ENCODE measurements at places on chromosomes 6 and 20. TPM values are rescaled to one million over a fixed set of nuclear protein-coding genes. Genes with fewer than 3 reads are reported as not detected.
A peak's percentile ranks its signal among the peaks of the same experiment; 100 is the strongest.

The TNNC2 gene
- 0.34 TPM for total RNA-seq

The FAM83B gene
- not detected for total RNA-seq

The DAAM2 gene
- total RNA-seq = 109 TPM

DNA sequence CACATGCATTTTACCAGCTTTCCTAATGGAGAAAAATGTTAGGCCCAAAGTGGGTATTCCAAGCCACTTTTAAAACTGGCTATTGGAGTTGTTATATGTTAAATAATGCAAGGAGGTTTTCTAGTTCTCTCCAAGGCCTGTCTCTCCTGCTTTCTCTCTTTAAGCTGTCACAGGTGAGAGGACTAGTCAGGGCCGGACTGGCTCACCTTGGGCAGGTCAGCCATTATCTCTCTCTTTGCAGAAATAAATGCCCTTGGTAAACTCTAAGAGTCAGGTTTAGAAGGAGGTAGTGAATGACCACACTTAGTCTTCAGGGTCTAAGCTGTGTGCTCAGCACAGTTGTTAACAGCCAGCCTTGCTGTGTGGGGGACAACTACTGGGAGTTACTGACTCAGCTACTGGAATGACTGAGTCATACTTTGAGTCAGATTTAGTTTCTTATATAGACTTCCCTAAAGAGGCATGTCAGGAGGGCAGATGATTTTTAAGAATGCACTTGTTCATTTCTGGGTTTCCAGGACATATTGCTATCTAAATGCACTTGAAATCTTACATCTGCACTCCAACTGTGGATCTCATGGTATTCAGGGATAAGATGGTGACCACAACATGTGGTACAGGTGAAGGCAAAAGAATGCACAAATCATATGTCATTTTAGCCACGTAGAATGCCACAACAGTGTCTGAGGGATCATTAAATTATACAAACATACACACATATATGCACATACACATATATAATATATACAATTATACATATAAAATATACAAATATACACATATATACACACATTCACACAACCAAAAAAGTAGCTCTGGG lies 719.4 kb downstream of the EPM2A start:
- peak; percentile 94 for DNase-seq

DNA sequence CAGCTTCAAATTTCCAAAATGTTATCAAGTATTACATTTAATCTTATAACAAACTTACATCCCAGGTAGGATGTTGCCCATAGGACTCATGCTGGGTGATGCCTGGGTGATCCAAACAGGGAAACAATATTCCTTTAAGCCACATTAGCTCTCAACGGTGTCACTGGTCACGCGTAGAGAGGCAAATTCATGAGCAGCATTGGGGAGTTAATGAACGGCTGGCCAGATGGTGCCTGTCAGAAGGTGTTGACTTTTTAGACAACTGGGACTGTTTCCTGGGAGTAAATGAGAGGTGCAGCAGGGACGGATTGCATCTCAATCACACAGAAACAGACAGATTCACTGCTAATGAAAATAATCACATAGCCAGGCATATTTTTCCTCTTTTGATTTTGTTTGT lies 83.3 kb upstream of the ID4 start:
- DNase-seq = no peak

DNA sequence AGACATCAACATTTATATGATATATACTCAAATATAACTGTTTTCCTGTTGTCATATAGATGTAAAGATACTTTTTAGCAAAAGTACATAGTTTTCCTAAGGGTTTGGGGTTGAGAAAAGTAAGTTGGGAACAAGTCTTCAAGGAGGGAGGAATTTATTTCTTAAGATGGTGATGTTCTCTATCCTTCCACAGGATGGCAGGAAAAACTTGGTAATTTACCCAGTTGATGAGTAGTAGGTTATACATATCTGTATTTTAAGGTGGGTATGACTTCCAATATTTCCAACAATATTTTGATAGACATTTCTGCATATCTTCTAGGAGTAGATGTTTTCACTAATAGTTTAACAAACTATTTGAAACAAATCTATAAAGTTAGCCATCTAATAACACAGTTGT lies 254.4 kb downstream of the RIMS1 start:
- peak; percentile 19 for DNase-seq

DNA sequence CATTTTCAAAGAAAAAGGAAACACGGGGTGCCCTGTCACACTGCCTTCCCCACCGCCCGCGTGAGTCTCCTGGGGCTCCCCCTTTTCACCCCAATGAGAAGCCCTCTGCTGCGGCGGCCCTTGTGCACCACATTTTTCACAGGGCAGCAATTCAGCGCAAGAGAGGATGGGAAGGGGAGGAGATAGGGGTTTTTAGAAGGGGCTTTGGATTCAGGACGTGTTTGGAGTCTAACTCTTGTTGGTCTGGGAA lies 726 bp upstream of the ARFGEF3 start:
- DNase-seq = no peak

Measured in LHCN-M2 (cell line).